Activated CD4-positive, alpha-beta T cell treated with anti-CD3 and anti-CD28 coated beads, Interleukin-2, amount 50 U/mL, for 1 hour (primary cell): ENCODE measurements at places on chromosomes 11 and 22.

DNA sequence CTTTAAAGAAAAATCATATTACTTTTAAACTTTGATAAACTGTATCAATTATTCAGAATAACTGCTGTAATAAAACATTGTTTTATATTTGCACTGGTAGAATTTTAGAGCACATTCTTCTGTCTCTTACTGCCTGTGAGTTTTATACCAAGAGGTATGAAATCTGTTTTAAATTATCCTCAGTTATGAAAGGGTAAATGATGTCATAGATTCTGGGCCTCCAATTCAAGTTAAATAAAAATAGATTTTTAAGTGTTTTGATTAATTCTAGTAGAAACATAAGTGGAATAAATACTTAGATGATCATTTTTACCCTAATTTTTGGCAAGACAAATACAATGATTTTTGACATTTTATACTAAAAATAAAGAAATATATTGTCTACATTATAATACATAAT is 93.0 kb downstream of the GUCY1A2 start:
- no peak for DNase-seq

- peak; percentile 97 for DNase-seq
These were observed at the start of gene DGCR2 for GRCh38 chr22:19122143-19122751. DGCR2 (minus strand) TSS chr22:19122412; CDS start chr22:19122206, 206 bp downstream.

- DNase-seq, result no peak
These were observed 76.4 kb downstream of the C2CD3 start for GRCh38 chr11:74094393-74094792.

GRCh38 chr22:47371263-47372090 is 609.0 kb downstream of the TBC1D22A start:
- no peak for DNase-seq

DNA sequence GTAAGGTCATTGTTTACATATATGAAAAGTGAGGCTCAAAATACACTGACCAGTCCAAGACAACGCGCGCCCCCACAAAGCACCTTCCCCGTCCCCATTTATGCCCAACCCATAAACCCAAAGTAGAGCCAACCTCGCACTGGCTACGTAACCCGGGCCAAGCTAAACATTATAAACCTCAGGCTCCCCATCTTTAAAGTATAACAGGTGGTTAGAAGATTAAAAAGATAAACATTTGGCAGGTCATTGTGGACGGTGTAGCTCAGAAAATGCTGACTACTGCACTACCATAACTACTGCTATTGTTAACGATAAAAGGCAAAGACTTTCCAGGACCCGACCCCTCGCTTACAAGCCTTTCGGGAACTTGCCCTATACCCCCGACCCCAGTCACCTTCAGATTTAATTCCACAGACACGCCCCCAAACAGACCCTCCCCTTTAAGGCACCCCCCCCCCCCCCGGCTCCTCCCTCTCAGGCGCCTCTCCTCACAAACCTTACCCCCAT is 470 bp downstream of the NUMA1 start:
- no peak for DNase-seq

DNA sequence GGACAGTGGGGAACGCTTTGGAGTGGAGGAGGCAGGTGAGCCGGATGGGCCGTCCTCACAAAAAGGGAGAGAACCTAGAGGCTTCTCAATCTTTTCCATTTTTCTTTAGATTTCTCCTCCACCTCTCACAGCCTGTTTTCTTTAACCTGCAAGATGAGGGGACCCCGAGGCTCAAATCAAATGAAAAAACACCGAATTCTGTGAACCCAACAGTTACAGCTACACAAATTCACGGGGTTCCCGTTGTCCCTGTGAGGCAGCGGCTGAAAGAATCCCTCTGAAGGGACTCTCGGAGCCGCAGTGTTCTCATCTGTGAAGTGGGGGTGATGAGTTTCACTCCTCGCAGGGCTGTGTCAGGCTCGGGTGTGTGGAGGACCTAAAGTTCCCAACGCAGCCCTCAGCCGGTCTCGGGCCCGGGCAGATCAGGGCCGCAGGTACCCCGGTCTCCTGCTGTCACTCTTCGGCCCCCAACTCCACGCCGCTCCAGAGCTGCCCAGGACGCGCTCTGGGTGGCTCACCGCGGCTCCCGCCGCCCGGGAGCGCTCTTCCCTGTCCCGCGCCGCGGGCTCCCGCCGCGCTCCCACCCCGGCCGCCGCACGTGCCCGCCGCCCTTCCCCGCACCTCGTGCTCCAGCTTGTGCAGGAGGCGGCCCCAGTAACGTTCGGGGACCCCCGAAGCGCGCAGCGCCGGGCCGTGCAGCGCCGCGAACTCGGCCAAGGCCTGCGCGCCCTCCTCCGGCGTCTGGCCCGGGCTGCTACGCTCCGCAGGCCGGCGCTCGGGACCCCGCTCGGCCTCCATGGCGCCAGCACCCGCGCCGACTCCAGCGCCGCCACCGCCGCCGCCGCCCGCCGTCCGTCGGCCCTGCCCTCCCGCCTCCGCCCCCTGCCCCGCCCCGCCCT is at the start of gene TTLL12:
Gene TTLL12, minus strand, starts transcription at position 863 of the 899 bp plus-strand sequence. Its CDS starts 65 bp downstream, at position 798.
- DNase-seq, result peak; percentile 54

GRCh38 chr11:70860888-70861287 is 391.5 kb downstream of the SHANK2 start:
- no peak for DNase-seq

DNA sequence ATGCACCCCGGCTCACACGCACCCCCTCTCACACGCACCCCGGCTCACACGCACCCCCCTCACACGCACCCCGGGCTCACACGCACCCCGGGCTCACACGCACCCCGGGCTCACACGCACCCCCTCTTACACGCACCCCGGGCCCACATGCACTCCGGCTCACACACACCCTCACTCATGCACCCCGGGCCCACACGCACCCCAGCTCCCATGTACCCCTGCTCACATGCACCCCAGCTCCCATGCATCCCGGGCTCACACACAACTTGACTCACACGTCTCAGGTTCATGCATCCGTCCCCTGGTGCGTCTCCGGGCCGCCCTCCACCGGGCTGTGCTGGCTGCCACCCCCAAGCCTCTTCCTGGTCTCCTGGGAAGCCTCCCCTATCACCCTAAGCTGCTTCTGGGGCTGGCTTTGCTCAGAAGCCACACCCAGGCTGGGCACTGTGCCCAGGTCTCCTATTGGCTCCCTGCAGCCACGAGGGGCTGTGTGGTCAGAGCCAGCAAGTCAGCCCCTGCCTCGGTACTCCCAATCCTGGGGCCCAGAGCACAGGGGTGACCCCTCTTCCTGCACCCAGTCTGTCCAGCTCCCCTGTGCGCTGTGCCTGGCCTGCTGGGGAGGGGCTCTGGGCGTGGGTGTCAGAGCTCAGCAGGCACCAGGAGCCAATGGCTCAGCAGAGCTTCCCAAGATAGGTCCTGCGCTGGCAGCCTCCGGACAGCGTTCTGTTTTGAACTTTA is 16.9 kb downstream of the TSPAN4 start:
- no peak for DNase-seq

DNA sequence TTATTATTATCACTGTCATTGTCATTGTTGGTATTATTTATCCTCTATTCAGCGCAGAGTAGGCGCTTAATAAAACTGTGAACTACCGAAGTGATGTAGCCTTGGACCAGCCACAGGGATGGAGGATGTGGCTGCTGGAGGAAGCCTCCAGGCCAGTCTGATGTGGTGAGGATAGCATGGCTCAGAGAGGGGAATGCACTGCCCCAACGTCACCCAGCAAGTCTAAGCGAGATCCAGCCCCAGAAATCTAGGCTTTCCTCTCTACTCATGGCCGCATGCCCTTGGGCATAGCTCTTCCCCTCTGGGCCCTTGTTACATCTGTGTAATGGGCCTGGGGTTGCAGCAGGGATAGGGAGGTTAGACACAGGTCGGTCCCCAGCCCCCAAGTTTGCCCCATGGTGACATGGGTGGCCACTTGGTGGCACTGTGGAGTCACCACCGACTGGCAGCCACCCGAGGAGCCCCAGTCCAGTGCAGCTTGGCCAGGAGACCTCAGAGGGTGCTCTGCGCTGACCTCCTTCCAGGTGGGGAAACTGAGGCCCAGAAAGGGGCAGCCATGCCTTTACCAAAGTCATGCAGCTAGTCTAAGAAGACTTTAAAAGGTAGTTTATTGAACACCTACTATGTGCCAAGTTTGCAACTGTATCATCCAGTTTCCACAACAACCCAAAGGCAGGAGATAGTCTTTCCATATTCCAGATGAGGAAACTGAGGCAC is 395.7 kb downstream of the MN1 start:
- DNase-seq, result no peak

- no peak for DNase-seq
These were observed 1407.6 kb upstream of the RAG2 start for GRCh38 chr11:38005597-38005996.

GRCh38 chr11:1927026-1927847 is 7.7 kb downstream of the TNNT3 start:
- no peak for DNase-seq

DNA sequence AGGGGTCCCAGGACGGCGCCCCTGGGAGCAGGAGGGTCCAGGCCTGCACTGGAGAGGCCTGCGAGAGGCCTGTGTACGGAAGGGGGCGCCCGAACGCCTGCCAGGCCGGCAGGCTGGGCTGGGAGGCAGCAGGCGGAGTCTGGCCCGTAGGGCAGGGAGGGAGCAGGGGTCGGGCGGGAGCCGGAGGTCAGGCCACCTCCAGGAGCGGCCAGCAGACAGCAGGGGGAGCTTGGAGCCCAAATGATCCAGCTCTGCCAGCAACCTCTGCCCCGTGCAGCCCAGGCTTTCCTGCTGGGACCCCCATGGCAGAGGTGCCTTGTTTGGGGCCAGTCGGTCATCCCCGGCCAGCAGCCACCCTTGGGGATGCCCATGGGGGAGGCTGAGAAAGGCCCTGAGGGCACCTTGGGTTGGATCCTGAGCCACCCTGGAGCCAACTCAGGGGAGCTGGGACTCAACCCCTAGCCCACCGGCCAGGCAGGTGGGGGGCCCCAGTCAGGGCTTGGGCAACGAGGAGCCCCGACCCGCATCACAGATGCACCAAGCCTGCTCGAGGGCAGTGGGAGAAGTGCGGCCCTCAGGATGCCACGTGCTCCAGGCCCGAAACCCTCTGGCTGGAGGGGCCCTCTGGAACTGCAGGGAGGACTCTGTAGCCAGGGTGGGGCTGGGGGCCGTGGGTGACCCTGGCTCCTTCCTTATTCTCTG is 9.6 kb upstream of the SYT8 start:
- no peak for DNase-seq

DNA sequence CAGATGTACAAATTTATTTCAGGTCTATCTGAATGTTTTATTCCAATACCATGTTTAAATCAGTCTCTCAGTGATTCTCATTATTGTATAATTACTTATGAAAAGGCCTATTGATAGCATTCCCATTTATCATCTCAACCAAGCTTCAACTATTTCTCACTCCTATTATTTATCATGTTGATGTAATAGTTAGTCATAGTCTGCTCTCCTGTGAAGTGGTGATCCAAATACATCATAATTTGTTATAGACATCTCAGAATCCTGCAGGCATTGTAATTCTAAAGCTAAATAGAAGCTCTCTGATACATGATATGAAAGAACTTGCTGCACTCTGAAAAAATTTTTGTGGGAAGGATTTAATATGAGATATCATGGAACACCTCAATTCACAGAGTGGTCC is 21.8 kb upstream of the OR8G1 start:
- DNase-seq, result no peak

- no peak for DNase-seq
These were observed 80.6 kb downstream of the RCN1 start for GRCh38 chr11:32171445-32171844.

DNA sequence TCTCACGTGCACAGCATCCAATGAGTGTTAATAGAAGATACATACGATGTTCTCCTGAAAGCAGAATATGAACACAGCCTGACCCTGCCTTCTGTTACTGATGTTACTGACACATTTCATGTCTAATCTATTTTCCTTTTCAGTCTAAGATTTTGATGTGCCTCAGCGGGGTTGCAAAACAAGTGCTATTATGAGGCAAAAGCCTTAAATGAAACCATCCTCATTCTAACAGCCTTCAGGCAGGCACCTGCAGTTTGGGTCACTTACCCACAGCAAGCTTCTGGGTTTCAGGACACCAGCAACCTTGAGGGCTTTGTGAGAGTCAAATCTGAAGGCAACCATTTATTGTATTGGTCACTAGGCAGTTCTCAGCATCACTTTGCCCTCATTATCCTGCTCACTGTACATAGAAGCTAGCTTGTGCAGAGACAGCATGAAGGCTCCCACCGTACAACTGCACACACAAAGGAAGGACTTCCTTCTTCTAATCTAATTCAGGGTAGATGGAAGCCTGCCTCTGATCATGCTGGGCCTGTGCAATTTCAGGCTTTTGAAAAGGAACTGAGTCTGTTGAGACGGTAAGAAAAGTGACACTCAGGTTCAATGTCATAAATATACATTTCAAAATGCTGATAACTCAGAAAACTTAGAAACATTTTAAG is 183.2 kb upstream of the PITPNB start:
- no peak for DNase-seq

DNA sequence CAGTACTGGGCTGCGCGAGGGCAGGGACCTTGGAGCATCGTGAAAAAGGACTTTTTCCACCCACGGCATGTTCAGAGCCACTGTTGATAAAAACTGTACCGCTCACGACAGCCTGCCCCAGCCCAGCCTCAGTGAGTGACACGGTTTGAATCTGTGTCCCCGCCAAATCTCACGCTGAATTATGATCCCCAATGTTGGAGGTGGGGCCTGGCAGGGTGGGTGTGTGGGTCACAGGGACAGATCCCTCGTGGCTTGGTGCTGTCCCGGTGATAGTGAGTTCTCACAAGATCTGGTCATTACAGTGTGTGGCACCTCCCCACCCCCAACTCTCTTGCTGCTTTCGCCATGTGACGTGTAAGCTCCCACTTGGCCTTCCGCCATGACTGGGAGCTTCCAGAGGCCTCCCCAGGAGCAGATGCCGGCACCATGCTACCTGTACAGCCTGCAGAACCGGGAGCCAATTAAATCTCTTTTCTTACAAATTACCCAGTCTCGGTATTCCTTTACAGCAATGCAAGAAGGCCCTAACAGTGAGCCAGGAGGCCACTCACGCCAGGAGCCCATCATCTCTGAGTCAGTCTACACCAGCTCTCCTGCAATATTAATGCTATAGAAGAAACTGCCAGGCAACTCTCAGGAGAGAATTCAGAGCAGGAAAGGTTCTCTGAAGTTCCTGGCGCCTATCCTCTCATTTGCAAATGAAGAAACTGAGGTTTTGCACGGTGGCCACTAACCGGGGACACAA is 1.3 kb downstream of the TOLLIP start:
- DNase-seq, result no peak

GRCh38 chr11:8699903-8700302 is 17.3 kb downstream of the RPL27A start:
- no peak for DNase-seq

GRCh38 chr11:74696500-74696899 is 34.7 kb downstream of the CHRDL2 start:
- no peak for DNase-seq

DNA sequence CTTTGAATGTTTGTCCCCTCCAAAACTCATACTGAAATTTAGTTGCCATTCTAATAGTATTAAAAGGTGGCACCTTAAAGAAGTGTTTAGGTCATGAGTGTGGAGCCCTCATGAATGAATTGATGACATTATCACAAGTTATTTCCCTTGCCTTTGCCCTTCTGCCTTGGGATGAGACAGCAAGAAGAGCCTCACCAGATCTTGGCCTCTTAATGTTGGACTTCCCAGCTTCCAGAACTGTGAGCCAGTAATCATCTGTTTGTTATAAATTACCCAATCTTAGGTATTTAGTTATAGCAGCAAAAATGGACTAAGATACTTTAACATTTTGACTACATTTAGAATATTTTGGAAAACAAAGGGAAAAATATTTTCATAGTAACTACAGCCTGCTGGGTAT is 371.0 kb downstream of the JRKL start:
- no peak for DNase-seq

GRCh38 chr11:95100191-95100648 is 10.6 kb downstream of the ENDOD1 start:
- no peak for DNase-seq
